Panc1 (cell line): ENCODE measurements at places on chromosomes 3 and 15. TPM values are rescaled to one million over a fixed set of nuclear protein-coding genes. Genes with fewer than 3 reads are reported as not detected.

Gene AZI2
- total RNA-seq, result 42.4 TPM

Gene CPEB1
- total RNA-seq, result 19.5 TPM

DNA sequence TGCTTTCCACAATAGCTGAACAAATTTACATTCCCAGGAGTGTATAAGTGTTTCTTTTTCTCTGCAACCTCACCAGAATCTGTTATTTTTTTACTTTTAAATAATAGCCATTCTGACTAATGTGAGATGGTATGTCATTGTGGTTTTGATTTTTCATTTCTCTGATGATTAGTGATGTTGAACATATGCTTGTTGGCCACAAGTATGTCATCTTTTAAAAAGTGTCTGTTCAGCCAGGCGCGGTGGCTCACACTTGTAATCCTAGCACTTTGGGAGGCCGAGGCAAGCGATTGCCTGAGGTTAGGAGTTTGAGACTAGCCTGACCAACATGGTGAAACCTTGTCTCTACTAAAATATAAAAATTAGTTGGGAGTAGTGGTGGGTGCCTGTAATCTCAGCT, 619.3 kb downstream of the SI start:
- DNase-seq, result no peak

GRCh38 chr3:157626817-157627216, 123.6 kb upstream of the VEPH1 start:
- no peak for DNase-seq
